ENCODE measurements at places on chromosomes 13 and 19.

DNA sequence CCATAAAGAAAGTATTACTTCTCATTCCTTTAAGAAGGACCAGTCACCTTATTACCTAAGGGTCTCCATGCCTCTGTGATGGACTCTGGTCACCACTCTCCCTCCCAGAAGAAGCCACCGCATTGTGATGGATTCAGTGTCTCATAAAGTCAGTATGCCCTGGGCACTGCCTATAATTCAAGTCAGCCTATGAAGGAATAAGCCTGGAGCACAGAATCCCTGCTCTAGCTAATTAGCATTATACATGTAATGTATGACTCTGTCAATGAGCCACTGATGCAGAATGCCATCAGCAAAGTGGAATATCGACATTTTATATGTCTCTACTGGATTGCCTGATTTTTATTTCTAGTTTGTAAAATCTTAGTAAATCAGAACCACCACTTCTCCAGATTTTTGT, 14.9 kb upstream of the FREM2 start:
- no peak for DNase-seq

DNA sequence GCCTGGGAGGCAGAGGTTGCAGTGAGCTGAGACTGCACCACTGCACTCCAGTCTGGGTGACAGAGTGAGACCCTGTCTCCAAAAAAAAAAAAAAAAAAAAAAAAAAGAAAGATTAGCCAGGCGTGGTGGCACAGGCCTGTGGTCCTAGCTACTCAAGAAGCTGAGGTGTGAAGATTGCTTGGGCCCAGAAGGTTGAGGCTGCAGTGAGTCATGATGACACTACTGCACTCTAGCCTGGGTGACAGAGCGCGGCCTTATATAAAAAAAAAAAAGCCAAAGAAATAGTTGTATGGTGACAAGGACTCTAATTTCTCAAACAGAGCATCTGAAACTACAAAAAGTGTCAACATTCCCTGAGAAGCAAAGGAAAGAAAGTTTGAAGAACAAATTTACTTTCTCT, 3.4 kb downstream of the PBX4 start:
- no peak for DNase-seq

DNA sequence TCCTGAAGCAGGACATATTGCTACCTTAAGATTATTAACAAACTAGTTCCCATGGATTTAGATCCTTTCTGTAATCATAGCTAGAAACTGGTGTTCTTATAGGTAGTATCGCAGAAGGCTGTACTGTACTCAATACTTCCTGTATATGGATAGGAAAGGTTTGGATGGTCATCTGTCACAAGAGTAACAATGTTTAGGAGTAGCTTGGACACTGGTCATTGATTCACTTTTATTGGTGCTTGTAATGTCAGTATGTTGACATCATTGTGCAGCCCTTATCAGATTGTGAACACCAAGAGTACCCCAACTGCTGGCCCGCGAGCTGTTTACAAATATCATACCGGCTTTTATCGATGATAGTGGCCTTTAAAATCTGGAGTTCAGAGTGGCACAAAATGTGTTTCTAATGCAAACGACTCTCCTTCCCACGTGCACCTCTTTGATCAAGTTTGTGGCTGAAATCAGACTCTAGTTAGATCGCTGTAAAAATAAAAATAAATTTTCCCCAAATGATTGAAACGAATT, 605 bp upstream of the CDK8 start:
- DNase-seq = no peak

DNA sequence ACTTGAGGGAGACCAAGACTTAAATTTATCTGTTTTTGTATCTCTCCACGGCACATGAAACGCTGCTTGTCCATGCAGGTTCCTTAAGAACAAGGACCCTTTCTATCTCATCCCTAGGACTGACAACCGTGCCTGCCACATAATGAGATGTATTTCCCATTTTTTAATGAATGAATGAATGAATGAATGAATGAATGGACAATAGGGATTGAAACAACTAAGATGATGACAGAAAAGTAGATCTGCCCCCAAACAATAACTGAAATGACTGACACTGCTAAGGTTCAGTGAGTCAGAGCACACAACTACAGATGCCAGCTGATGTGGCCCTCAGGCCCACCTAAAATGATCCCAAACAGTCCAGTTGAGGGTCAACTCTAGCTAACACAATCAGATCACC, 69.8 kb downstream of the USP12 start:
- no peak for DNase-seq

DNA sequence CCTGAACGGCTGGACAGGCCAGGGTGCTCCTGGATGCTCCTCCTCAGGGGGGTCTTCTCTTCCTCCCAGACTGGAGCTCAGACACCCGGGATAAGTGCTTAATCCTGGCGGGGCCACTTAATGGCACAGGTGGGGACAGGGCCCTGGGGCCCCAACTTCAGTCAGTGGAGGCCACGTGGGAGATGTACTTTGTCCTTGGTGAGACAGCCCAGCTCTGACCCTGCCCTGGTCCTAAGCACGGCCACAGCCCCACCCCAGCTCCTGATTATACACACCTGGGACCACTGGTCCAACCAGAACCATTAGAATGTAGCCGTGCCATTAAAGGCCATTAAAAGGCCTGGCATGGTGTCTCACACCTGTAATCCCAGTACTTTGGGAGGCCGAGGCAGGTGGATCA, 7.8 kb downstream of the PPP1R14A start:
- no peak for DNase-seq

GRCh38 chr19:16361254-16361653, 36.6 kb downstream of the KLF2 start:
- DNase-seq = no peak

GRCh38 chr13:93732186-93732585, 505.6 kb downstream of the GPC6 start:
- DNase-seq = no peak

GRCh38 chr13:39663508-39663907, 8.0 kb downstream of the COG6 start:
- no peak for DNase-seq

- no peak for DNase-seq
Measured at GRCh38 chr13:37107456-37107855, 2.0 kb upstream of the CSNK1A1L start.

GRCh38 chr13:39938596-39938995, 283.1 kb downstream of the COG6 start:
- DNase-seq = no peak
